ENCODE measurements at places on chromosomes 16 and 17. TPM values are rescaled to one million over a fixed set of nuclear protein-coding genes. Genes with fewer than 3 reads are reported as not detected.

The TBC1D3B gene
- not detected for polyA plus RNA-seq

The LRRC75A gene
- polyA plus RNA-seq = 1.3 TPM

The CCT6B gene
- 1.4 TPM for polyA plus RNA-seq

The ABCC12 gene
- not detected for polyA plus RNA-seq

The C16orf96 gene
- 0.01 TPM for polyA plus RNA-seq

The C1QTNF1 gene
- 33.8 TPM for polyA plus RNA-seq

The SLC47A2 gene
- polyA plus RNA-seq = not detected

The KRT40 gene
- not detected for polyA plus RNA-seq

The MPV17L gene
- 2.2 TPM for polyA plus RNA-seq

The MYH8 gene
- polyA plus RNA-seq = not detected

The SLFN11 gene
- 19.2 TPM for polyA plus RNA-seq

The PRSS8 gene
- 11.2 TPM for polyA plus RNA-seq

The CLEC3A gene
- polyA plus RNA-seq = not detected

The MYADML2 gene
- not detected for polyA plus RNA-seq

The CLDN9 gene
- polyA plus RNA-seq = not detected

The CTRB1 gene
- polyA plus RNA-seq = 9.4 TPM

The NXPH3 gene
- 1.5 TPM for polyA plus RNA-seq

The TLCD2 gene
- 1.4 TPM for polyA plus RNA-seq

The ASGR2 gene
- polyA plus RNA-seq = 4.3 TPM

The RDM1 gene
- not detected for polyA plus RNA-seq

The NPIPB5 gene
- 49.2 TPM for polyA plus RNA-seq

The COX4I1 gene
- polyA plus RNA-seq = 533 TPM

The TSPOAP1 gene
- polyA plus RNA-seq = 5.3 TPM

The ATAD5 gene
- polyA plus RNA-seq = 0.25 TPM

The ZNF287 gene
- 5.7 TPM for polyA plus RNA-seq

The CACNG3 gene
- polyA plus RNA-seq = not detected

The HS3ST3B1 gene
- 0.39 TPM for polyA plus RNA-seq

The KDM8 gene
- 2.5 TPM for polyA plus RNA-seq

The TAT gene
- not detected for polyA plus RNA-seq

The ASIC2 gene
- not detected for polyA plus RNA-seq

The GNG13 gene
- not detected for polyA plus RNA-seq

The CD300E gene
- 0.59 TPM for polyA plus RNA-seq

The DOK4 gene
- 7.6 TPM for polyA plus RNA-seq
